NAMALWA (cell line): ENCODE measurements at places on chromosomes 12 and 14.

- DNase-seq = peak; percentile 75
Measured at GRCh38 chr12:57127726-57128518, at the start of gene LRP1. Gene LRP1, plus strand, starts transcription at chr12:57128483. Its CDS starts 482 bp downstream, at chr12:57128965.

GRCh38 chr14:79786522-79786921, 424.8 kb downstream of the DIO2 start:
- DNase-seq = no peak

DNA sequence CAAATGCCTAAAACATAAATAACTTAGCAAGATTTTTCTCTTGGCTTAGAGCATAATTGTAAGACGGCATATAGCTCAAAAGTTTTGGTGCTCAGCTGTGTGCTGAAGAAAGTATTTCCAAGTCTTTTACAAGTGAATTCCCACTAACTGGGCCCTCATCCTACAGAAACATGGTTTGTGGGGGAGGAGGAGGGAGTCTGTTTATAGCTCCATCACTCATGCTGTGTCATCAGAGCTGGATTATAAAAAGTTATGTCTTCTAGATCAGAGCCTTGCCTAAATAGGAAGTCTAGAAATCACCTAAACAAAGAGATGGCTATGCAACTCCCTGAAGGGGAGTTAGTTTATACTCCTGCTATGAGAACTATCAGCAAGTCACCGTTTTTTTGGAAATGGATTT, 65.9 kb upstream of the OTOGL start:
- no peak for DNase-seq

GRCh38 chr12:114687802-114688201, 3.8 kb upstream of the TBX3 start:
- no peak for DNase-seq

- DNase-seq = no peak
Measured at GRCh38 chr12:49231878-49232655, 32.8 kb upstream of the TUBA1C start.

DNA sequence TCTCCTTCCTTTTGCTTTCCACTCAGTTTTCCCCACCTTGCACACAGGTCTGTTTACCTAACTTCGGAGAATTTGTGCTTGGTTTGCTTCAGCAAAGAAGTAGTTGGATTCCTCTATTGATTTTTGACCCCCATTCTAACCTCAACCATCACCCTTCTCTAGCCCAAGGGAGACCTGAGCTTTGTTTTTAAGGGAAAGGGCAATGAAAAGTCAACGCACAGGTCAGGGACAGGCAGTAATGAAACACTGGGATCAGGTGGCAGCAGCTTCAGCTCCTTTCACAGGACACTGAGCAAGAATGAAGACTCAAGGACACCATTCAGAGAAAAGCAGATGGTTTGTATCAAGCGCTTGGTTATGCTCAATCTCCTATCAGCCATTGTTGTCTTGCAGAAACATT, 46.9 kb upstream of the KRR1 start:
- no peak for DNase-seq

DNA sequence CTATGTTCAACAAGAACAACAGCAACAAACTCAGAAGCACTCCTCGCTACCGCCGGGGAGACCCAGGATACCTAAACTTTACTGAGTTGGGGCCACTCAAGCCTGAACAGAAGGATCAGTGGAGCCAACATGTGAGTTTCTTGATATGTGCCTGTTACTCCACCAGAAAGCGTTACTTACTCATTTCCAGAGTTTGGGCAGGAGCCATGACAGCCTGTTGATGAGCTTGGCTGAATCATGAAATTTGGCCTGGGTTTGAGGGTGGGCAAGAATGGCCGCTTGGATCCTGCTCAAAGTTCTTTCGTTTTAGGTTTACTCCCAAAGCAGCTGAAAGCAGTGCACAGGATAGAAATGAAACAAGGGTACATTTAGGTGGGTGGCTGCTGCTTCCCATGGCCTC, 12.0 kb upstream of the GALNT6 start:
- DNase-seq = no peak
